ENCODE measurements at places on chromosomes 2 and 18. TPM values are rescaled to one million over a fixed set of nuclear protein-coding genes. Genes with fewer than 3 reads are reported as not detected.

Gene MARCO
- total RNA-seq, result not detected

- H3K4me1 ChIP-seq, result no peaks in the 10 kb centered on the region
- H3K36me3 ChIP-seq, result peaks cover 18% of the 10 kb centered on the region
- no peaks in the 10 kb centered on the region for H3K27me3 ChIP-seq
Observed at GRCh38 chr18:7021994-7022840, 95.4 kb downstream of the LAMA1 start.

DNA sequence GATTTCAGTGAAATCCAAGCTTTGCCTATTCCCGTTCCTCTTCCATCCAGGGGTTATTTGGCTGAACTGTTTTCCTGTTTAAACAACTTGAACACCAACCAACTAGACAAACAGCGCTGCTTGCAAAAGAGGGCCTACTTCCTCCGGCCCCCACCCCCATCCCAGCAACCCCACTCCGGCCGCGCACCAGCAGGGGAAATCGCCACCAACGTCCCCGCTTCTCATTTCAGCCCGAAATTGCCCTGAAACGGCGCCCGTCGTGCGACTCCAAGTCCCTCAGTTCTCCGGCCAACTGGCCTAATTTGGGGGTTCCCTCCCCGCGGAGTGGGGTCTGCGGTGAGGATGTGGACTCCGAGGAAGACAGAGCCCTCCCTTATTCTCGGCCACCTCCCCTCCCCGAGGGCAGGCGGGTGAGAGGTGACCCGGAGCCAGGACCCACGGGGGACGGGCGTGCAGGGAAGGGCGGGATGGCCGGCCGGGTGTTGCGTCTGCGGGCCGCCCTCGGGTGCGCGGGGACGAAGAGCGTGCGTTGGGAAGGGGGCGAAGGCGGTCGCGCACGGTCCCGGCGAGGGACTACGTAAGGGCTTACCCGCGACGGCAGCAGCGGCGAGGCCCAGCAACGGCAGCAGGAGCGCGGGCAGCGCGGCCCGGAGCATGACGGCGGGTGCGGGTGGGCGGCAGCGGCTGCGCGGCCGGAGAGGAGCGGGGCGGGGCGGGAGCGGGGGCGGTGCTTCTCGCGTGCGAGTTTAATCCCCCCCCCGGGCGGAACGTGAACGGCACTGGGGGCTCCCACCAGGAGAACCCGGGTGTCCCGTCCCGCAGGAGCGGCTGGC is at the start of gene CD302:
CD302 (minus strand) TSS at position 666 of the 833 bp plus-strand sequence; CDS start at position 656, 10 bp downstream.
- peaks cover 62% of the 10 kb centered on the region for H3K27me3 ChIP-seq
- H3K27ac ChIP-seq, result no peak within 1 kb of the TSS
- peak within 1 kb of the TSS; percentile 87 for H3K4me3 ChIP-seq
- peaks cover 24% of the 10 kb centered on the region for H3K4me1 ChIP-seq
- peaks cover 3% of the 10 kb centered on the region for H3K36me3 ChIP-seq
- DNase-seq, result peak; percentile 33

Gene SERPINB4
- not detected for total RNA-seq

DNA sequence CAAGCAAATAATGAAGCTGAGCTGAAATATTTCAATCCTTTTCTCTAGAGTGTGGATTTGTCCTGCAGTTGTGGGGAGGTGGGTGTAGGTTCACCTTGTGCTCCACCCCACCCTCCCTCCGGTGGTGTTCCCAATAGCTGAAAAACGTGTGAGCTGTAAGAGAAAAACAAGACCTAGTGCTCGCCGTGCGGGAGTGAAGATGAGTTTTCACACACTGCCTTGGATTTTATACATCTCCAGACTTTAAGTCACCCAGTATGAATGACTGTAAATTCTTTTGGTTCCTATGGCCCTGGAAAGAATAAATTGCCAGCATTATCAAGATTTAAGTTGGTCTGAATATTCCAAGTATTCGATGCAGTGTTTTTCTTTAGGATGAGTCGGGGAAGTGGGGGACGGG is 1.9 kb upstream of the SOX11 start:
- H3K27me3 ChIP-seq, result peaks cover 17% of the 10 kb centered on the region
- H3K4me1 ChIP-seq, result peaks cover 34% of the 10 kb centered on the region
- H3K4me3 ChIP-seq, result peak overlapping the region; percentile 96

- H3K4me1 ChIP-seq, result no peaks in the 10 kb centered on the region
- no peak overlapping the region for H3K27ac ChIP-seq
- no peaks in the 10 kb centered on the region for H3K36me3 ChIP-seq
- no peaks in the 10 kb centered on the region for H3K27me3 ChIP-seq
Observed at GRCh38 chr2:69977186-69977585, 15.8 kb upstream of the ASPRV1 start.

DNA sequence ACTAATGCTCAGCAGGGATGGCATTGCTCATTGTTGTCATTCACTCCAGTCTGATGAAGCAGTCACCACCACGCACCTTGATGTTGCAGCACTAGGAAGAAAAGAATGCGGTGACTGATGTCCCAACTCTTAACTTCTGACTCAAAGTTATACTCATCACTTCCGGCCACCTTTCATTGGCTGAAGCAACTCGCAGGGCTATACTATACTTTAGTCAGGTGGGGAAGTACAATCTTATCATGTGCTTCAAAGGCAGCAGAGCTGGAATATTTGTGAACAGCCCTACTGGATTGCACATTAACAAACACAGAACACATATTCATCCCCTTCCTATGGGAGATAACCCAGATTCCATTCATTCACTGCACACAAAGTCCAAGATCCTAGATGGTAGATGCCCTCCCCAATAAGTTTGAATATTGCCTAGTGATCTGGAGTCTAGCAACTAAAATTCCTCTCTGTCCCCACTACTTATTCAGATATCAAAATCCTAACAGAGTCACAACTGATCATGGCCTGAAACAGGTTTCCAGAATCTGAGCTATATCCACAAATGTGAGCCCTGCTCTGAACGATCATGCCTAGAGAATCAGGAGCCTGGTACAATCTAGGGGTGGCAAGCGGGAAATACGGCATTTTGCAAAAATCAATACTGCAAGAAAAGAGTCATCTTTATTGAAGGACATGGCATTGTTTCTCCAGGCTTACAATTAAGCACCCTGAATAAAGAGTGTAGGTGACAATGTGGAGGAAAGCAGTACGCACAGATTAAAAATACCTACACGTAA is 3.4 kb upstream of the SPATS2L start:
- peak overlapping the region; percentile 6 for H3K4me3 ChIP-seq
- H3K27ac ChIP-seq, result no peak overlapping the region
- H3K27me3 ChIP-seq, result no peaks in the 10 kb centered on the region
- H3K4me1 ChIP-seq, result peaks cover 28% of the 10 kb centered on the region
- DNase-seq, result no peak

Gene ZFP36L2
- total RNA-seq, result 39.8 TPM

Gene SIX3
- not detected for total RNA-seq
